ENCODE measurements at places on chromosomes 7 and 10. TPM values are rescaled to one million over a fixed set of nuclear protein-coding genes. Genes with fewer than 3 reads are reported as not detected.

DNA sequence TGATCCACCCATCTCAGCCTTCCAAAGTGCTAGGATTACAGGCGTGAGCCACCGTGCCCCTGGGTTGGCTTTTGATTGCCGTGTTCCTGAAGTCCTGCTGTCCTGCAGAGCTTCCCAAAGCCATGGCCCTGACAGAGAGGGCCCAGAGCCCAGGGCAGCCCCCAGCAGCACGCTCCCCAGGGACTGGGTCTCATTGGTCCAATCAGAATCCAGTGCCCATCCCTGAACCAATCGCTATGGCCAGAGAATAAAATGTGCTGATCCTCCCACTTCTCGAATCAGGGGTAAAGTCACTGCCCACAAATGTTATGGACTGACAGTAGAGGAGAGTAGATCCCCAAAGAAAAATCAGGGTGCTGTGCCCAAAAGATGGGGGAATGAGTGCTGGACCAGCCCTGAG, 5.0 kb upstream of the C10orf105 start:
- H3K36me3 ChIP-seq, result no peaks in the 10 kb centered on the region
- H3K27ac ChIP-seq, result no peak overlapping the region
- H3K4me1 ChIP-seq, result peaks cover 56% of the 10 kb centered on the region
- H3K27me3 ChIP-seq, result no peaks in the 10 kb centered on the region
- no peak for DNase-seq

GRCh38 chr10:24759672-24760071, 36.0 kb upstream of the ARHGAP21 start:
- no peak overlapping the region for H3K4me3 ChIP-seq
- H3K4me1 ChIP-seq, result peaks cover 3% of the 10 kb centered on the region
- no peak overlapping the region for H3K27ac ChIP-seq
- no peaks in the 10 kb centered on the region for H3K36me3 ChIP-seq

DNA sequence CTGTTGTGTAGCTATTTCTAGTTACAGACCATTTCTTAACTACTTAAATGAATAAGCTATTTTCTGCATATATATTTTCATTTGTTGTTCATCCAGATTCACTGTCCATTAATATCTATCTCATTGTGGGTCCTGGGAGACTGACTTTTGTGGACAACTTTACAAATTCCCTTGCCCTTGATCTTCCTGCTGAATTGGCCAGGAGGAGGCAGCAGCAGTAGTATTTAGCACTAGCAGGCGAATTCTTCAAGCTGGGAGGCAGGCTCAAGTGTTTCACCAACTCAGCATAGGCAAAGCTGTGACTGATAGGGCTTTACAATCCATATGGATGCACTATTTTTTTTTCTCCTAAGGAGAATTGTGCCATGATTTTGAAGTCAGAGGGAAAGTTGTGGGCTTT, 461.0 kb upstream of the NRG3 start:
- DNase-seq, result no peak
- H3K27ac ChIP-seq, result no peak overlapping the region
- no peaks in the 10 kb centered on the region for H3K4me1 ChIP-seq

GRCh38 chr7:1882451-1882850, 212.4 kb downstream of the ELFN1 start:
- no peaks in the 10 kb centered on the region for H3K27me3 ChIP-seq
- no peak overlapping the region for H3K4me3 ChIP-seq
- peak overlapping the region; percentile 73 for H3K27ac ChIP-seq
- H3K4me1 ChIP-seq, result peaks cover 38% of the 10 kb centered on the region

DNA sequence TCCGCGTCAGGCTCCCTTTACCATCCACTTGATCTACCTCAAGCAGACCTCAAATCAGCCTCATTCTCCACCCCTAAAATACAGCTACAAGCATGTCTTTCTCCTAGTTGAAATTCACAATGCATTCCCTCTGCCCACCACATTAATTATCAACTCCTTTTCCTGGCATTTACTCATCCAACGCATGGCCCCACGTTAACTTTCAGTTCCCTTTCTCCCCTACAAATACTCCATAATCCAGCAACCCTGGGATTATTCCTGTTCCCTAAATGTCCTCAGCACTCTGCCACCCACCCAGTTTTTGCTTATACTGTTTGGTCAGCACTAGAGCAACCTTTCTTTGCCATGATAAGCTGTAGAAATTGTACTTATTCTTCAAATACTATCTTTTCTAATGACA, 5.7 kb upstream of the VIM start:
- H3K4me1 ChIP-seq, result peaks cover 54% of the 10 kb centered on the region
- no peaks in the 10 kb centered on the region for H3K27me3 ChIP-seq
- no peak for DNase-seq
- H3K27ac ChIP-seq, result no peak overlapping the region

- peaks cover 12% of the 10 kb centered on the region for H3K36me3 ChIP-seq
- H3K4me1 ChIP-seq, result peaks cover 53% of the 10 kb centered on the region
- H3K27me3 ChIP-seq, result peaks cover 58% of the 10 kb centered on the region
- no peak for DNase-seq
Measured at GRCh38 chr10:110151467-110151866, 55.9 kb upstream of the MXI1 start.

DNA sequence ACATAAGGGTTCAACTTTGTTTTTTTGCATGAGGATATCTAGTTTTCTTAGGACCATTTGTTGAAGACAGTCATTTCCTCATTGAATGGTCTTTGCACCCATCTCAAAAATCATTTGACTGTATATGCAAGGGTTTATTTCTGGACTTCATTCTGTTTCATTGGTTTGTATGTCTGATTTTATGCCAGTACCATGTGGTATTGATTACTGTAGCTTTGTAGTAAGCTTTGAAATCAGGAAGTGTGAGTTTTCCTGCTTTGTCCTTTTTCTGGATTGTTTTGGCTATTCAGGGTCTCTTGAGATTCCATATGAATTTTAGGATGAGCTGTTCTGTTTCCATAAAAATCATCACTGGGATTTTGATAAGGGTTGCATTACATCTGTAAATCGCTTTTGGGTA, 63.9 kb downstream of the SND1 start:
- peaks cover 73% of the 10 kb centered on the region for H3K36me3 ChIP-seq
- no peak overlapping the region for H3K4me3 ChIP-seq
- no peaks in the 10 kb centered on the region for H3K27me3 ChIP-seq
- H3K4me1 ChIP-seq, result peaks cover 23% of the 10 kb centered on the region
- no peak for DNase-seq

DNA sequence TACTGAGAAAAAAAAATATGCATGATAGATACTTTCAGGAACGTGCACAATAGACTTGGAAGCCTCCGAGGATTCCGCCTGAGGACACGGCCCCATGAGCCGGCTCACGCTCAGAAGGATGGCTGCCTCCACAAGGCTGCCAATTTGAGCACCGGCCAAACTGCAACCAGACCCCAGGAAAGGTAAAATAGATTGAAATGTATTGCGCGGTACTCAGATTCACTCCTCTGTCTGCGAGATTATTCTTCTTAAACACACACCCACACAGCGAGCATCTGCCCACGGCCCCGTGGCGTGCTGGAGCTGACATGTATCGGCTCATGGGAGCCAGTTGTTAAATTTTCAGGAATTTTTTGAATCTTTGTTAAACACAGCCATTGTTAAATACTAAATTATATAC, 653.2 kb upstream of the MKI67 start:
- no peaks in the 10 kb centered on the region for H3K4me1 ChIP-seq
- no peak for DNase-seq
- H3K4me3 ChIP-seq, result no peak overlapping the region
- no peaks in the 10 kb centered on the region for H3K27me3 ChIP-seq

GRCh38 chr10:70617798-70618568, 15.4 kb upstream of the PRF1 start:
- peak overlapping the region; percentile 56 for H3K27ac ChIP-seq
- H3K4me3 ChIP-seq, result no peak overlapping the region
- peaks cover 4% of the 10 kb centered on the region for H3K36me3 ChIP-seq

GRCh38 chr7:351681-352480, 61.9 kb downstream of the FOXL3 start:
- H3K27me3 ChIP-seq, result no peaks in the 10 kb centered on the region
- peak overlapping the region; percentile 76 for H3K27ac ChIP-seq
- DNase-seq, result peak; percentile 56
- no peak overlapping the region for H3K4me3 ChIP-seq
- H3K4me1 ChIP-seq, result peaks cover 14% of the 10 kb centered on the region

GRCh38 chr7:80722616-80723195, 84.3 kb downstream of the CD36 start:
- H3K27me3 ChIP-seq, result no peaks in the 10 kb centered on the region
- H3K27ac ChIP-seq, result no peak overlapping the region
- no peaks in the 10 kb centered on the region for H3K36me3 ChIP-seq
- no peak for DNase-seq

- no peak overlapping the region for H3K4me3 ChIP-seq
- DNase-seq, result no peak
- H3K27me3 ChIP-seq, result no peaks in the 10 kb centered on the region
- H3K4me1 ChIP-seq, result no peaks in the 10 kb centered on the region
Measured at GRCh38 chr7:85130702-85131101, 56.2 kb downstream of the SEMA3D start.

DNA sequence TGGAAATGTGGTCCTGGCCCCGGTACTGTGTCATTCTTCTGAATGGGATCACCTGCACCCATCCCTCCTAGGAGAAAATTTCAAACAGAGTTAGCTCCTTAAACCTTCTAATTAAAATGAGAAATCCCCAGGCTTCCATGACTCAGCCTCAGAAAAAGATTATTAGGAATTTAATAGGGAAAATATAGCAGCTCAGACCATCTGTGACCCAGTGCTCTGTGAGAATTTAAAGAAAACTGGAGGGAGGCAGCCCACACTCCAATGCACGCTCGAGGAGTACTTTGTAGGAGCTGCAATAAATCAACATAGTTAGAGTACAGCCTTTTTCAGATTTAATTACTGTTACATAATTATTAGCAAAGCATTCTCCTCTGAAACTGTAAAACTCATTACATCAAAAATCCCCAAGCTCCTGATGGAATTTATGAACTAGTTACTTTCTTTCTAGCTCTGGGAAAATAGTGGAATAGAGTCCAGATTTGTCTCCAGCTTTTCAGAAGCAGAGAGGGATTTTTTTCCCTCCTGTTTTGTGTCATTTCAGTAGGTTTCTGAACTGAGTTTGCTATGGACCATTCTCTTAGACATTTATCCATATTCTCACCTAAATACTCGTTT, 30.1 kb downstream of the NEUROD6 start:
- H3K36me3 ChIP-seq, result no peaks in the 10 kb centered on the region
- H3K27me3 ChIP-seq, result no peaks in the 10 kb centered on the region
- H3K4me1 ChIP-seq, result no peaks in the 10 kb centered on the region
- no peak overlapping the region for H3K4me3 ChIP-seq

DNA sequence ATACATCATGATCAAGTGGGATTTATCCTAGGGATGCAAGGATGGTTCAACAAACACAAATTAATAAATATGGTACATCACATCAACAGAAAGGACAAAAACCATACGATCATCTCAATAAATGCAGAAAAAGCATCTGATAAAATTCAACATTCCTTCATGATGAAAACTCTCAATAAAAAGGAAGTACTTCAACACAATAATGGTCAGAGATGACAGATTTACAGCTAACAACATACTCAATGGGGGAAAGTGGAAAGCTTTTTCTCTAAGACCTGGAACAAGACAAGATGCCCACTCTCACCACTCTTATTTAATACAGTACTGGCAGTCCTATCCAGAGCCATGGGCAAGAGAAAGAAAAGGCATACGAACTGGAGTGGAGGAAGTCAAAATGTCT, 39.9 kb upstream of the PRR15 start:
- H3K4me1 ChIP-seq, result no peaks in the 10 kb centered on the region
- no peak for DNase-seq
- peaks cover 3% of the 10 kb centered on the region for H3K27me3 ChIP-seq
- H3K4me3 ChIP-seq, result no peak overlapping the region

- H3K4me3 ChIP-seq, result no peak overlapping the region
- H3K4me1 ChIP-seq, result peaks cover 21% of the 10 kb centered on the region
- no peak for DNase-seq
- peaks cover 3% of the 10 kb centered on the region for H3K36me3 ChIP-seq
- peaks cover 89% of the 10 kb centered on the region for H3K27me3 ChIP-seq
- peak overlapping the region; percentile 48 for H3K27ac ChIP-seq
Measured at GRCh38 chr7:27157702-27158431, 1.4 kb upstream of the HOXA7 start.

GRCh38 chr10:132452216-132452650, 55.2 kb downstream of the PWWP2B start:
- no peak overlapping the region for H3K4me3 ChIP-seq
- H3K27ac ChIP-seq, result no peak overlapping the region
- H3K36me3 ChIP-seq, result no peaks in the 10 kb centered on the region
- peaks cover 25% of the 10 kb centered on the region for H3K4me1 ChIP-seq

DNA sequence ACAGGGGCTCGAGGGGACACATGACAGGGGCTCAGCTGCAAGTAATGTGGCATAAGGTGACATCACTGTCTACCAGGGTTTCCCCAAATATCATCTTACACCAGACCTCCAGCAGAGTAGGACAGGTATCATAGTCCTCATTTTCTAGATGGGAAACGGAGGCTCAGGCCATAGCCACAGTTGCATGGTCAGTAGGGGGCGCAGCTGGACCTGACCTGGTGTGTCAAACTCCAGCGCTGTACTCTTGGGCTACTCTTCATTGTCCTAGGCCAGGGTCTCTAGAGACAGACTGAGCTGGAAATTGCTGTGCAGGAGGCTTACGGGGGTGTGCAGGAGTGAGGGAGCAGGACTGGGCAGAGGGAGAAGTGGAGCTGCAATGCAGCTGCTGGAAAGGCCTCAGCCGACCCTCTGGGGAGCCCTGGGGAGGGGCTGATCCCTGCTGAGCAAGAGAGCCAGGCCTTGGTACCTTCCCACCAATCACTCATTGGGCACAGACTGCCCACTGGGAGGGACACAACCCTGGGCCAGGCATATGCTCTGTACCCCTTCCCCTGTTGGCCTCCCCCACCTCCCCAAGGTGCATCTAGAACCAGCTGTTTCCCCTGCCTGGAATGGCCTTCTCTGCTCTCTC, 89.9 kb downstream of the CDH23 start:
- H3K27ac ChIP-seq, result no peak overlapping the region
- peaks cover 4% of the 10 kb centered on the region for H3K27me3 ChIP-seq
- H3K4me1 ChIP-seq, result no peaks in the 10 kb centered on the region
- no peak overlapping the region for H3K4me3 ChIP-seq

DNA sequence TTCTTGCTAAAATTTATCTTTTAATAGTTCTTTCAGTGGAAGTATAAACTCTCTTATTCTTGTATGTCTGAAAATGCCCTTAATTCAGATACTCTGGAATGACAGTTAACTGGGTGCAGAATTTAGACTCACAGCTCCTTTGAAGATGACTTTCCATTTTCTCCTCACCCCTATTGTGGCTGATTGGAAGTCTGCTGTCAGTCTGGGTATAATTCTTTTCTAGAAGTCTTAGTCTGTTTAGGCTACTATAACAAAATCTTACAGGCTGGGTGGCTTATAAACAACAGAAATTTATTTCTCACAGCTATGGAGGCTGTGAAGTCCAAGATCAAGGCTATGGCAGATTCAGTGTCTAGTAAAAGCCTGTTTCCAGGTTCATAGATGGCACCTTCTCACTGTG, 145.2 kb upstream of the GDF10 start:
- no peak overlapping the region for H3K4me3 ChIP-seq
- DNase-seq, result no peak
- H3K4me1 ChIP-seq, result peaks cover 4% of the 10 kb centered on the region
- H3K36me3 ChIP-seq, result no peaks in the 10 kb centered on the region
- H3K27me3 ChIP-seq, result peaks cover 8% of the 10 kb centered on the region

GRCh38 chr7:36115448-36116321, 37.4 kb upstream of the EEPD1 start:
- no peaks in the 10 kb centered on the region for H3K36me3 ChIP-seq
- no peak overlapping the region for H3K4me3 ChIP-seq
- H3K27ac ChIP-seq, result peak overlapping the region; percentile 52

The SLC26A5 gene
- not detected for total RNA-seq

The NPTX2 gene
- not detected for total RNA-seq

The PSMC2 gene
- 142 TPM for total RNA-seq

The TWIST1 gene
- total RNA-seq, result 2.3 TPM

The ASAH2 gene
- total RNA-seq, result 2.1 TPM

The CHAT gene
- not detected for total RNA-seq

The HHEX gene
- total RNA-seq, result 0.23 TPM

The AOC1 gene
- total RNA-seq, result not detected

The LCOR gene
- total RNA-seq, result 25.7 TPM

The HTR5A gene
- not detected for total RNA-seq

The CALHM1 gene
- total RNA-seq, result 0.58 TPM

The PLAU gene
- 5.3 TPM for total RNA-seq
